ENCODE measurements at places on chromosomes 2 and 18.

- DNase-seq, result no peak
Observed at GRCh38 chr2:193580176-193580950, 1385.6 kb upstream of the TMEFF2 start.

GRCh38 chr18:57026316-57026715 is 120.6 kb upstream of the BOD1L2 start:
- DNase-seq, result no peak

DNA sequence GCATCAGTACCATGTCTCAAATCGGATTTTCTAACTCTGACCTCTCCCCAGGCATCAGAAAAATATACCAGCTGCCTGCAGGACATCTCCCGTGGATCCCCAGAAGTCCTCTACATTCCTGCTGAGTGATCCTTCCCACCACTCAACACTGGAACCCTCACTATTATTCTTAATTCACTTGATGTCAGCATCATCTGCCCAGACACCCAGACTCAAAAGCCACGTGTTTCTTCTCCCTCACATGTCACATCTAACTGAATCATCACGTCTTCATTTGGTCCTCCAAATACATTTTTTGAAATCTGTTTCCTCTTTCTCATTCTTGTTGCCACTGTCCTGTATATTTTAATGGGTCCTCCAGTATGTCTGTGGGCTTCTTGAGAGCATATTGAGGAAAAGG is 218.6 kb downstream of the HRH4 start:
- no peak for DNase-seq

GRCh38 chr2:179952658-179953057 is 54.4 kb downstream of the CWC22 start:
- no peak for DNase-seq

DNA sequence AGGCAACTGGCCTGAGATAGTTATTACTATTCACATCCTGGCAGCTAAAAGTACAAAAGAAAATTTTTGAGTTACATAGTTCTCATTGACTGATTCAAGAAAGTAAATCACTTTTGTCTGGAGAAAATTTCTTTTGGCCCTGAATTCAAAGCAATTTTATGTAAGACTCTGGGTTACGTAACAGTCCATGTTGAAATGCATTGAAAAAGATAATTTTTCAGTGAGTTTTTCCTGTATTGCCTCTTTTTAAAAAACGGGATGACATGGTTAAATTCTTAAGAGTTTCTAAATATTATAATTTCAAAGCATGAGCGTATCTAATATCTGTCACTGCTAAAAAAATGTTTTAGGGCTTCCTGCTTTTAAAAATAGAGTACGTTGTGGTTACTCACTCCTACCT is 72.7 kb downstream of the ANKRD12 start:
- DNase-seq, result peak; percentile 45

GRCh38 chr2:238738917-238739316 is 109.0 kb upstream of the TWIST2 start:
- DNase-seq, result no peak

GRCh38 chr2:205948496-205948837 is 137.5 kb downstream of the INO80D start:
- DNase-seq, result no peak

DNA sequence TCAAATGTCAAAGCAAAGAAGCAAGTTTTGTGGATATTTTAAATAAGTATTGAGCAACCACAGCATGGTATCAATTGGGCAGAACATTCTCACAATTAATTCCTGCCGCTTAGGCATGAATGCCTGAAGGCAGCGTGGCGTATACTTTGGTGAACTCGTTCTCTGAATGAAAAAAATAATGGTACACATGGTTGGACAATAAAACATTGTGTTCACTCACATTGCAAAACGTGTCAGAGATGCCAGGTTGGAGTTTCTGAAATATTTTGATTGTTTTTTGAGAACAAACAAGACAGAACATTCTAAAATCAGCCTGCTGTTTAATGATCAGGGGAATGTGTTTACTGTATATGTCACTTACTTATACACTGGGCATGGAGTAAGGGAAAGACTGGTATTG is 254.2 kb downstream of the CDH2 start:
- DNase-seq, result no peak

Measured in AML-193 (cell line).